ENCODE measurements at places on chromosomes 2 and 18.

GRCh38 chr2:180033993-180034894, 27.1 kb upstream of the CWC22 start:
- DNase-seq, result no peak

GRCh38 chr2:71463342-71463654, 9.9 kb downstream of the DYSF start:
- DNase-seq, result no peak

DNA sequence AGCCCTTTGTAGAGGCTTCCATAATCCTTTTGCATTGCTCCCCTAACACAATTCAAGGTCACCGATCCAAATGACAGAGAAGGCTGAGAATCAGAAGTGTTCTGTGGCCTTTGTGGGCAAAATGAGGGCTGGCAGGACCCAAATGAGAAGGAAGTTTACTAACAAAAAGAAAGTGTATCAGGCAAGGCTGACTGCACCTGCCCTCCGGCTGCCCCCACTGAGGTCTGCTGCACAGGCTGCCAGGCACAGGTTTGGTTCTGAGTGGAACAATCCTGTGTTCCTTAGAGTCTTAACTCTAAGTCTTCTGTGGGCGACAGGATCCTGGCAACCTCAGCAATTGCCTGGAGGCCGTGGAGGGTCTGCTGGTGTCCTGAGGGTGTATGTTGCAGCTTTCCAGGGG, 568.5 kb downstream of the CMPK2 start:
- no peak for DNase-seq

- DNase-seq, result no peak
Measured at GRCh38 chr2:127953128-127953718, 67.5 kb upstream of the AMMECR1L start.

- no peak for DNase-seq
Measured at GRCh38 chr2:203714112-203714511, 7.7 kb downstream of the CD28 start.

Data from neural crest cell (in vitro differentiated cells).